Activated T-helper 1 cell treated with anti-CD3 and anti-CD28 coated beads, Interleukin-12 subunit alpha, Interleukin-12 subunit beta, Interleukin-2, Interleukin-4 antibody, amounts not matched to agents 30 ng/mL and 10 ng/mL and 1 ng/mL, durations not matched to agents 14 hours and 24 hours and 36 hours (primary cell): ENCODE measurements at places on chromosomes 2 and 18. TPM values are rescaled to one million over a fixed set of nuclear protein-coding genes. Genes with fewer than 3 reads are reported as not detected.

GRCh38 chr2:75846683-75847190, 136.0 kb upstream of the GCFC2 start:
- H3K36me3 ChIP-seq = no peaks in the 10 kb centered on the region
- H3K4me3 ChIP-seq = no peak overlapping the region
- DNase-seq = no peak
- H3K27me3 ChIP-seq = no peaks in the 10 kb centered on the region
- no peak overlapping the region for H3K27ac ChIP-seq

DNA sequence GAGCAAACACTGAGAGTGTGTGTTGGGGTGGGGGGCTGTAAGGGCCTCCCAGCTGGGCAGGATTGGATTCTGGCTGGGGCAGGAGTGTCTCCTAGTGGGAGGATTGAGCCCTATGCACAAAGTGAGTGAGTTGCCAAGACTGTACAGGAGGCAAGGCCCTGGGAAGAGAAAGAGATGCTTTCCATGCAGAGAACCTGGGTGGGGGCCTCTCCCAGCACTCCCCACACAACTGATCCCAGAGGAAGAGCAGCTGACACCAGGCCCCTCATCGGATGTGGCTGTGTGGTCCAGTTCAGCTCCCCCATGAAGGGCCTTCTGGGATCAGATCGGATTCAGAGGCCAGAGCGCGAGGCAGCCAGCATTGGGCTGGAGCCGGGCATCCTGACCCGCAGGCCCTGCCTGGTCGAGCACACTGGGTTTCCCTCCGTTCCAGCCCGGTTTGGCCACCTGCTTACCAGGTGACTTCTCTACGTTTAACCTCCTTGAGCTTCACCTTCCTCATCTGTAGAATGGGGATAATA, 49.4 kb upstream of the FAHD2A start:
- no peak overlapping the region for H3K27ac ChIP-seq
- DNase-seq = no peak
- no peaks in the 10 kb centered on the region for H3K4me1 ChIP-seq
- no peak overlapping the region for H3K4me3 ChIP-seq

The GYPC gene
- 125 and 130 TPM in 2 replicates for total RNA-seq

DNA sequence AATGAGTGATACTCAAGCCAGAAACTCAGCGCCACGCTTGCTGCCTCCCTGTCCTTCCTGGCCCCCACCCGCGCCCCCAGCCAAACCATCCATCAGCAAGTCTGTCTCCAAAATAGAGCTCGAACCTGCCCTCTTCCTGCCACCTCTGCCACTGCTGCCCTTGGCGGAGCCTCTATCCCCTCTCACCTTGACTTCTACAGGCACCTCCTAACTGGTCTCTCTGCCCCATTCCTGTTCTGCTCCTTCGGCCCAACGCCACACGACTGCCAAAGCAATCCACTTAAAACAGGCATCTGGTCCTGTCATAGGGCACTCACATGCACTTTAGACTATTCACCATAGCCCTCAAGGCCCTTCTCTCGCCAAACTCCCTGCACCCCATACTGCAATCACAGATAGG, 210.3 kb upstream of the SMAD2 start:
- no peaks in the 10 kb centered on the region for H3K36me3 ChIP-seq
- H3K27ac ChIP-seq = no peak overlapping the region
- H3K4me1 ChIP-seq = peaks cover 20% of the 10 kb centered on the region
- H3K27me3 ChIP-seq = peaks cover 44% of the 10 kb centered on the region

DNA sequence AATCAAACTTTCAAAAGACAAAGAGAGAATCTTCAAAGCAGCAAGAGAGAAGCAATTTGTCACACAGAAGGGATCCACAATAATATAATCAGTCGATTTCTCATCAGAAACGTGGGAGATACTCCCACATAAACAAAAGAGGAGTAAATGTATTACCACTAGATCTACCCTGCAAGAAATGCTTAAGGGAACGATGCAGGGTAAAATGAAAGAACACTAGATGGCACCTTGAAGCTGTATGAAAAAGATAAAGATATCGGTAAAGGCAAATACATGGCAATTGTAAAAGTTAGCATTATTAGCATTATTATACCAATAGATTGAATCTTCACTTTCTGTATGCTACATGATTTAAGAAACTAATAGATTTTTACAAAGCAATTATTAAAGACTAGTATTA, 677.0 kb downstream of the SUCLG1 start:
- H3K36me3 ChIP-seq = no peaks in the 10 kb centered on the region
- H3K4me3 ChIP-seq = no peak overlapping the region
- H3K4me1 ChIP-seq = no peaks in the 10 kb centered on the region
- no peaks in the 10 kb centered on the region for H3K27me3 ChIP-seq

The CPO gene
- total RNA-seq = not detected in 2 replicates

- peaks cover 17% of the 10 kb centered on the region for H3K36me3 ChIP-seq
- H3K4me1 ChIP-seq = peaks cover 52% of the 10 kb centered on the region
- no peaks in the 10 kb centered on the region for H3K27me3 ChIP-seq
- DNase-seq = no peak
- peak overlapping the region; percentile 7 for H3K27ac ChIP-seq
Measured at GRCh38 chr2:118094503-118094902, 6.2 kb downstream of the INSIG2 start.

The ITPRIPL1 gene
- 52.1 and 54.5 TPM in 2 replicates for total RNA-seq

GRCh38 chr2:12416600-12416999, 300.1 kb upstream of the TRIB2 start:
- peaks cover 65% of the 10 kb centered on the region for H3K4me1 ChIP-seq
- no peak overlapping the region for H3K27ac ChIP-seq
- peaks cover 7% of the 10 kb centered on the region for H3K36me3 ChIP-seq

- peaks cover 31% of the 10 kb centered on the region for H3K4me1 ChIP-seq
- H3K27me3 ChIP-seq = peaks cover 8% of the 10 kb centered on the region
- no peak for DNase-seq
- H3K27ac ChIP-seq = peak overlapping the region; percentile 87
- H3K36me3 ChIP-seq = peaks cover 7% of the 10 kb centered on the region
Measured at GRCh38 chr2:241843321-241844065, 15.2 kb downstream of the PDCD1 start.

DNA sequence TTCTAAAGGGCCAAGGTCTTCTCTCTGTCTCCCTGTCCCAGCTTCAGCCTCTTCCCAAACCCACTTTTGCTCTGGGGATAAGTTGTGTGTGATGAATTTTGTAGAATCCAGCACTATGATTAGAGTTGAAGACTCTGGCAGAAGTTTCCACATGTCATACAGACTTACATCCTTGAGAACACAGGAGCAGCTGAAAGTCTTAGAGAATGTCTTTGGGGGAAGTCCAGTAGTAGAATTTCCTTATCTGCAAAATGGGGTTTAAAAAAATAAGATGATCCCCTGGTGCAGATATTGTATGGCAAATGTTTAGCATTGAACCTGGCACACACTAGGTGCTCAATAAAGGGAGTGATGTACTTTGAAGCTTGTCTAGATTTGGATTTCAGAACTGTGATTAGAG, 65.2 kb downstream of the TMEM247 start:
- H3K27me3 ChIP-seq = peaks cover 4% of the 10 kb centered on the region
- peaks cover 2% of the 10 kb centered on the region for H3K36me3 ChIP-seq
- peak overlapping the region; percentile 19 for H3K27ac ChIP-seq
- peaks cover 50% of the 10 kb centered on the region for H3K4me1 ChIP-seq

DNA sequence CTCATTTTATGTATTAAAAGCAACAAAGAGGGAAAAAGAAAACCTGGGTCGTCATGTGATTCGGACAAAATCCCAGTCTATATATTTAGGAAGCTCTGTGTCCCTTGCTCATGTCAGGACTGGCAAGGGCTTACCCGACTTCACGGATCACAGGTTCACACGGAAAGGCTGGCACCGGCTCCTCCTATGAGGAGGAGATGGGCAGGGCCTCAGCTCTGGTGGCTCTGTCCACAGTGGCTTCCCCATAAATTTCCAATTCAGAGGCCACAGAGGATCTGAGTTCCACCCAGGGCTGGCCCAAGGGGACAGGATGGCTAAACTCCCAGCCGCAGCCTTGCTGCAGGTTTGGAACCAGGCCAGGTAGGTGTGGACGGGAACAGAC, 186.8 kb downstream of the BCL2 start:
- peaks cover 43% of the 10 kb centered on the region for H3K4me1 ChIP-seq
- H3K27me3 ChIP-seq = no peaks in the 10 kb centered on the region
- peaks cover 29% of the 10 kb centered on the region for H3K36me3 ChIP-seq
- no peak overlapping the region for H3K27ac ChIP-seq

DNA sequence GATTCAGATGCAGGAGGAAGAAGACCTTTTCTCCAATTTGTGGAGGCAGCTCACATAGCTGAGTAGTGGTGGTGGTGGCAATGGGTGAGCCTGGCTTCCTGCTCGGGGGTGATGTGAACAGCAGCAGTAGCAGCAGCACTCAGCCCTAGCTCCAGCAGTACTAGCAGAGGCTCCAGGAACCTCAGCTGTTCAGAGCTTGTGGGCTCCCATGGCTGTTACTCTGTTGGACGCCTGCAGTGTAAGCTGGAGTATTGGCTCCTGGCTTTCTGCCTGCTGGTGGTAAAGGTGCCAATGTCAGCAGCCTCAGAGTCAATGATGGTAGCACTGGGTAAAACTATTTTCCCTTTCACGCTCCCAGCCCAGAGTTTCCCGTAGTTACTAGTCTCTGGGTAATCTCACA, 3.1 kb upstream of the SEH1L start:
- peaks cover 9% of the 10 kb centered on the region for H3K36me3 ChIP-seq
- DNase-seq = no peak
- no peak overlapping the region for H3K27ac ChIP-seq
- no peak overlapping the region for H3K4me3 ChIP-seq
- peaks cover 30% of the 10 kb centered on the region for H3K4me1 ChIP-seq

DNA sequence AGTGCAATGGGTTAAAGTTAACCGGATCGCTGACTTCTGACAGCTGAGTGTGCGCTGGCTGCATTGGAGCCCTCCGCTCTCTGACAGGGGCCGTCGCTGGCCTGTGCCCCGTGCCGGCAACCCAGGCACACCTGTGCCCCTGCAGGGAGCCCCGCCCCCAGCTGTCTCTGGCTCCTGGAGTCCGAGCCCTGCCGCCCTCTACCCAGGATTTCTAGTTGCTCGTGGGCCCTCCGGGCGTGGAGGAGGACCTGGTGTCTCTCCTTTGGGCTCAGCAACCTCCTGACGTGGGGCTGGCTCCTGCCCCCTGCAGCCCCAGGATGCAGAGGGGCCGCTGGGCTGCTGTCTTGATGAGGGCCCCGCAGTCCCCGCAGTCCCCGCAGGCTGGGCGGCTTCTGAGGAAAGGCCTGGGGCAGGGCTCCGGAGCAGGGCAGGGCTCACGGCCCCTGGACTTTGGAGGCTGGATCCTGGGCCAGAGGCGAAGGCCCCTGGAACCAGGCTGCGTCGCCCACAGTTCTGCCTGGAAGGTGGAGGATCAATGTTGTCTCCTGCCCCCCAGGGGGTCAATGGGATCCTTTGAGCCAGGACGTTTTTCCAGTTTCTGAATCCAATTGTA, 172.8 kb downstream of the RNF144A start:
- H3K27ac ChIP-seq = no peak overlapping the region
- DNase-seq = no peak
- no peaks in the 10 kb centered on the region for H3K4me1 ChIP-seq
- no peak overlapping the region for H3K4me3 ChIP-seq
- H3K27me3 ChIP-seq = peaks cover 5% of the 10 kb centered on the region

- H3K4me3 ChIP-seq = no peak overlapping the region
- H3K27me3 ChIP-seq = no peaks in the 10 kb centered on the region
- H3K4me1 ChIP-seq = no peaks in the 10 kb centered on the region
- DNase-seq = no peak
- H3K36me3 ChIP-seq = no peaks in the 10 kb centered on the region
Measured at GRCh38 chr2:140597836-140598235, 1533.0 kb downstream of the LRP1B start.

- no peaks in the 10 kb centered on the region for H3K27me3 ChIP-seq
- H3K4me3 ChIP-seq = no peak overlapping the region
- no peaks in the 10 kb centered on the region for H3K4me1 ChIP-seq
- no peaks in the 10 kb centered on the region for H3K36me3 ChIP-seq
- H3K27ac ChIP-seq = no peak overlapping the region
Measured at GRCh38 chr18:14922031-14922430, 174.1 kb downstream of the ANKRD30B start.

GRCh38 chr2:102264952-102265351, 46.4 kb upstream of the IL1RL1 start:
- no peaks in the 10 kb centered on the region for H3K27me3 ChIP-seq
- peaks cover 18% of the 10 kb centered on the region for H3K4me1 ChIP-seq
- DNase-seq = no peak
- peaks cover 14% of the 10 kb centered on the region for H3K36me3 ChIP-seq
- H3K4me3 ChIP-seq = no peak overlapping the region
- H3K27ac ChIP-seq = peak overlapping the region; percentile 27

DNA sequence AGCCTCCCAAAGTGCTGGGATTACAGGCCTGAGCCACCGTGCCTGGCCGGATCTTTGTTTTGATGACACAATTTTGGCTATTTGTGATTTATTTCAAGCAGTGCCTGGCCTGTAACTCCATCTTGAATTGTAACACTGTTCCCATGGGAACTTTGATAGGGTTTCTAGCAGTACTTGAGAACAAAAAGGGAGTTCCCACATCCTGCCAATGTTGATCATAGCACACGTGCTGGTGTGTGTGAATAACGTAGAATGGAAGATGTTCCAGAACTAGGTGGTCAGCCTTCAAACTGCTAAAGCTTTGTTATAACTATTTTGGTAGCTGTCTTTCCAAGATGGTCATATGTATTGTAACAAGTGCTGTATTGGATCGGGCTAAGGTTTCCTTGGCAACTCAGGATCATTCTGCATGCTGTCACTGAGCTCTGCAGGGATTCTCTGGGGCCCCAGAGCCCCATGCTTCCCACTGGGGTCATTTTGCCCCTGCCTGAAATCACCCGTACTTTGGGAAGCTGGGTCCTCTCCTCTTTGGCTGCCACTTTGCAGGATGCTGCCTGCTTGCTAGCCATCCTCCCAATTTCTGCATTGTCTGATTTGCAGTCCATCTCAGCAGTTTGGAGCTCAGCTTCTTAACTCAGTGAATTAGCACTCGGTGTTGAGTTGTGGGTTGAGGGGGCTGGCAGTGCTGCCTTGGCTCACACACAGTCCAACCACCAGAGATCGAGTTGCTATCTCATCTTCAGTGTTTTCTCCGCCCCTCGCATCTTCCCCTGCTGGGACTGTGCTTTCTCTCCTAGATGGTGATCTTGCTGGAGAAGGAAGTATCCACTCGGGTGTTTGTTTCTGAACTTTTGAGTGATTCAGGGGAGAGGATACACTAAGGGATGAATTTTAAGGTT, 26.8 kb downstream of the SH3RF3 start:
- peaks cover 23% of the 10 kb centered on the region for H3K27me3 ChIP-seq
- no peak overlapping the region for H3K27ac ChIP-seq
- no peaks in the 10 kb centered on the region for H3K36me3 ChIP-seq
- no peaks in the 10 kb centered on the region for H3K4me1 ChIP-seq

DNA sequence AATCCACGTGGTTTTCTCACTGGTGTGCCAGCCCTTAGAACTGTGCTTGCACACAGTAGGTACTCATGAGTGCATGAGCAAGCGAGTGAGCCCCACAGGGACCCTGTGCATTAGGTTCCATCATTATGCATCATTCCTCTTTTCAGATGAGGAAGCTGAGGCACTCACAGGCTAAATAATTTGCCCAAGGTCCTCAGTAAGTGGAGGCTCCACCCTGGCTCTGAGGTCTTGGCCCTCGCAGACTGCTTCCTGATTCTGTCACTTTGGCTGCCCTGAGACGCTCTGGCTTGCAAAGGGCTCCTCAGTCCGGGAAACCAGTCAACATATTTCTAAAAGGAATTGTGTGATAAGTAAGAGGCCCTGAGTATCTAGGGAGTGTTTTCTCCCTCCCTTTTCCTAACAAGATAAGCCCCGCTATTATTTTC, 71.7 kb downstream of the IL1R2 start:
- no peak for DNase-seq
- no peak overlapping the region for H3K4me3 ChIP-seq
- no peaks in the 10 kb centered on the region for H3K36me3 ChIP-seq
- H3K4me1 ChIP-seq = peaks cover 31% of the 10 kb centered on the region
- no peak overlapping the region for H3K27ac ChIP-seq

The CDCA7 gene
- total RNA-seq = 112 and 115 TPM in 2 replicates
